ENCODE measurements at places on chromosomes 6 and 20. TPM values are rescaled to one million over a fixed set of nuclear protein-coding genes. Genes with fewer than 3 reads are reported as not detected.

Gene FERMT1
- 16.5 TPM for total RNA-seq

Gene SYTL3
- total RNA-seq = 1.5 TPM

Gene SH3BGRL2
- total RNA-seq = 0.32 TPM

Gene SAMD3
- total RNA-seq = not detected

Gene KCNK15
- total RNA-seq = 0.23 TPM

Gene CYP21A2
- total RNA-seq = not detected

Gene DEF6
- total RNA-seq = not detected

Gene ANKRD66
- total RNA-seq = not detected

Gene CAP2
- total RNA-seq = 10.2 TPM

Gene SGK2
- 6.4 TPM for total RNA-seq

Gene MATN4
- 0.12 TPM for total RNA-seq

Gene FANCE
- 4.2 TPM for total RNA-seq

Gene IMPG1
- not detected for total RNA-seq

Gene RMND1
- total RNA-seq = 14.4 TPM

Gene NFKBIL1
- 12.9 TPM for total RNA-seq

Gene ADRM1
- total RNA-seq = 164 TPM

Gene WFDC10B
- total RNA-seq = not detected

Gene DOP1A
- total RNA-seq = 2.8 TPM

Gene TP53TG5
- total RNA-seq = not detected
